ENCODE measurements at places on chromosomes 6 and 20.

DNA sequence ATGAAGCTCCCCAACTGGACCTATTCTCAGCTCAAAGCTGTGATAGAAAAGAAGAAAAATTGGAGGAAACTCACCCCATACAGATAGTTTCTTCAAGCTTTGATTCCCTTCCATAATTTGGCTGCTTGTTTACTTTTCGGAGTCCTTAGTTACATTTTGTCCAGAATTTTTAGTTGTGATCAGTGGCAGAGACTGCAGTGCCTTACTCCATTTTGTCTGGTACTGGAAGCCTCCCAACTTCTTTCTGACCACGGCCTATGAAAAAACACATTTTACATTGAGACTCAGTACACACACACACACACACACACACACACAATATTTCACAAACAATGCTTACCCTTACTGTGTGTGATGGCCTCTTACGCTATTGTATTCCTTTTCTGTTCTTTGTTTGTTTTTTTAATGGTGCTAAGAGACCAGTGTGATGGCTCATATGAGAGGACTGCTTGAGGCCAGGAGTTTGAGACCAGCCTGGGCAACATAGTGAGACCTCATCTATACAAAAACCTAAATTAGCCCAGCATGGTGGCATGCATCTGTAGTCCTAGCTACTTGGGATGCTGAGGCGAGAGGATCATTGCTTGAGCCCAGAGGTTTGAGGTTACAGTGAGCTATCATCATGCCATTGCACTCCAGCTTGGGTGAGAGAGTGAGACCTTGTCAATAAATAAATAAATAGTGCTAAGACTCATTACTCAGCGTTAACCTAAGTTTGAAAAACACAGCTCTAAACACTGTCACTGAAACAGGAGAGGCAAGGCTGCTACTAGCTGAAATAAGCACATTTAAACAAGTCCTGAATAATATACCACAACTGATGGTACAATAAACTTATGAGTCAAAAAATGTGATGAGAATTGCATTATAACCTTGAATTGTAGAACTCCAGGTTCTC is 13.8 kb upstream of the RNF8 start:
- no peak for DNase-seq

DNA sequence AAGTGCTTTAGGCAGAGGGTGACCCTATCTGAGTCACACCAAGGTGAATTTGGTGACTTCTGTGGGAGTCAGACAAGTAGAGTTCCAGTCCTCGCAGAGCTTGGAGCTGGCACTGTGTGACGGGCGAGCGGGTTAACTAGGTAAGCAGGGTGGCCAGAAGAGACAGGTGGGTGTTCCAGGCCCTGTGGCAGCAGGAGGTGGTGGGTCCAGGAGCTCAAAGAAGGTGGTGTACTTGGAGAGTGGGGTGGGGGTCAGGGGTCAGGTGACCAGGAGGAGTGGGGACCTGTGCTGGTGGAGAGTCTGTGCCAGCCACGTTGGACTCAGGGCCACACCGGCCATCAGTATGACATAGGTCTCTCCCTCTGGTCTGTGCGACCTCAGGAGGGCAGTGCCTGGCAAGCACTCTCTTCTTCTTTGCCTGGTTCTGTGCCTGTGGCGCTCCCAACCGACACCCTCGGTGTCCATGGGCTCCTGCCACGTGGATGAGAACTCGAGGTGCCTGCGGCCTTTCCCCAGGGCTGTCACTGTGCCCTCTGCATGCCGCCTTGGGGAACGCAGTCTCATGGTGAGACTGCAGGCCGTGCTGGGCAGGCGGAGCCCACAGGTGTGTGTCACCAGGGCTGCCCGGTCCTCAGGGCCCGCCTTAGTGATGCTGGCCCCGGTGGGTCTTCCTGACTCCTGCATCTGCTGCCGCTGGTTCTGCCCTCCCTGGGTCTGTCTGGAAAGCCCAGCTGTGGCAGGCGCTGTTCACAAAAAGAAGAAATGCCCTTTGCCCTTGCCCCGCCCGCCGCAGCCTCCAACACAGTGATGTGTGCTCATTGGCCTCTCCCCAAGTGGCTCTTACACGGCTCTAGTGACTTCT is 1.6 kb downstream of the MRGBP start:
- DNase-seq: no peak

DNA sequence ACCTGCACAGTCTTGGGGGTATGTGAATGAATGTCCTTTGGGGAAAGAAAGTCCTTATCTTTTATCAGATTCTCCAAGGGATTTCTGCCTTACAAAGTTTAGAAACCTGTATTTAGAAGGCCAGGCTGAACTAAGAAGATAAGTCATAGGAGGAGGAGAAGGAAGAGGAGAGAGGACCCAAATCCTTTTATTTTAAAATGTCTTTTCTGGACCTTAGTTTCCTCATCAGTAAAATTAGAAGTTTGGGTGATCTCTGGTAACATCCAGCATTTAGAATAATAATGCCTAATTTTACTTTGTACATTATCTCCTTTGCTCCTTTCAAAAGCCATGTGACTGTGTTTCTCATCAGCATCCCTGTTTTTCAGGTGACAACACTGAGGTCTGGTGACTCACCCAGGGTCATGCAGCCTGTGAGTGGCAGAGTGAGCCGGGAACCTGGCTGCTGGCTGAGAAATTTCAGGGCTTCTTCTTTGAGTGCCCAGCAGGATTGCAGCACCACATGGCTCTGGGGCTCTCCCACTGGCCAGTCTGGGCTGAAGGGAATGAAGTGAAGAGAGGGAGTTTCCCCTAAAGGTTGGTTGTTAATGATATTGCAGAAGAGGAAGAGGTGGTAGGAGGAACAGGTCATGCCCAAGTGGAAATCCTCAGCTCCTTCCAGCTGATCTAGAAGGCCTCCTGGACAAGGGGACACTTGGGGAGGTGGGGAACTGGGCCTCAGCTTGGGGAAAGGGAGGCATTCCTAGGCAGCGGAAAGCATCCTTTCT is 34.0 kb downstream of the VEGFA start:
- DNase-seq: no peak

- DNase-seq: no peak
Observed at GRCh38 chr6:23218751-23219150, 649.4 kb downstream of the HDGFL1 start.

- DNase-seq: peak; percentile 48
Observed at GRCh38 chr6:168163096-168163731, 84.2 kb upstream of the FRMD1 start.

DNA sequence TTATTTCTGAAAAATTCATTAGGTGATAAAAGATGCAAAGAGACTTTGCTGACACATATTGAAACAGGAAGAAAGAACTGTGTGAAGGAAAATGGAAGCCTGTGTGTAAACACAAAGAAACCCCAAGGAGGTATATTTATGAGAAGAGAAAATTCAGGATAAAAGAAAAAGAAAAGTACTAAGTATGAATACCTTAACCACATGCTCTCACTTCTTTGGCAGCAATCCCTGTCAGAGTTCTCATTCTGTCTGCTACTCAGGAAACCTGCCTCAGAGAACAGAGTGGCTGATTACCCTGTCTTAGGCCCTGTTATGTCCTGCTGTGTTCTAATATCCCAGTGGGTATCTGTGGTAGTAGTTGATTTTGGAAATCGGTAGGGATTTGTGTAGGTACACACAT is 457.9 kb downstream of the TBC1D32 start:
- no peak for DNase-seq

GRCh38 chr6:137494281-137494987 is at the start of gene OLIG3:
OLIG3 (minus strand) TSS chr6:137494394; CDS start chr6:137494170, 224 bp downstream.
- DNase-seq: no peak

- DNase-seq: no peak
Observed at GRCh38 chr20:54063992-54064676, 6.3 kb downstream of the BCAS1 start.

DNA sequence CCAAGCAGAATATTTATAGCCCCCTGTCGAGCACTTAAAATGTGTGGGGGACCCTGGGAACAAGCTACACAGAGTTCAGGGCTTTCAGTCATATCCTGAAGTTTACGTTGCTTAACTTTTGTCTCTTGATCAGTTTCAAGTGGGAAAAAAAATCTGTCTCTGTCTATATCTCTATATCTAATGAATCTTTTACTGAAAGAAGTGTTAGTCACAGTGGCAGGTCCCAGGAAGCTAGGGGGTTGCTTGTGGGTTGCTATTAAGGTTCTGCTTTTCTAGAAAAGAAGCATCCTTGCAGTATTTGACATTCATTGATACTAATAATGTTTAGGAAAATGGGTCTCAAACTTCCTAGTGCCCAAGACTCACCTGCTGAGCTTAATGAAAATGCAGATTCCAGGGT is 76.7 kb upstream of the CLDN20 start:
- DNase-seq: no peak

DNA sequence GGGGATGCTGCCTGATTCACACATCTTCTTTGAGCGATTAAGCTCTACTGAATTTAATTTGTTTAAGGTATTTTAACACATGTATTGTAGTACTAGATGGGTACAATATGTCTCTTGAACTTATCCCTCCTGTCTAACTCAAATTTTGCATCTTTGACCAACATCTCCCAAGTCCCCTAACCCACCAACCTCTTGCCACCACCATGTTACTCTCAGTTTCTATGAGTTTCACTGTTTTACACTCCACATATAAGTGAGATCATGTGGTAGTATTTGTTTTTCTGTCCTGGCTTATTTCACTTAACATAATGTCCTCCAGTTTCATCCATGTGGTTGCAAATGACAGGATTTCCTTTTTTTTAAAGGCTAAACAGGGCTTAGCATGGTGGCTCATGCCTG is 38.7 kb upstream of the ENPP4 start:
- DNase-seq: no peak

DNA sequence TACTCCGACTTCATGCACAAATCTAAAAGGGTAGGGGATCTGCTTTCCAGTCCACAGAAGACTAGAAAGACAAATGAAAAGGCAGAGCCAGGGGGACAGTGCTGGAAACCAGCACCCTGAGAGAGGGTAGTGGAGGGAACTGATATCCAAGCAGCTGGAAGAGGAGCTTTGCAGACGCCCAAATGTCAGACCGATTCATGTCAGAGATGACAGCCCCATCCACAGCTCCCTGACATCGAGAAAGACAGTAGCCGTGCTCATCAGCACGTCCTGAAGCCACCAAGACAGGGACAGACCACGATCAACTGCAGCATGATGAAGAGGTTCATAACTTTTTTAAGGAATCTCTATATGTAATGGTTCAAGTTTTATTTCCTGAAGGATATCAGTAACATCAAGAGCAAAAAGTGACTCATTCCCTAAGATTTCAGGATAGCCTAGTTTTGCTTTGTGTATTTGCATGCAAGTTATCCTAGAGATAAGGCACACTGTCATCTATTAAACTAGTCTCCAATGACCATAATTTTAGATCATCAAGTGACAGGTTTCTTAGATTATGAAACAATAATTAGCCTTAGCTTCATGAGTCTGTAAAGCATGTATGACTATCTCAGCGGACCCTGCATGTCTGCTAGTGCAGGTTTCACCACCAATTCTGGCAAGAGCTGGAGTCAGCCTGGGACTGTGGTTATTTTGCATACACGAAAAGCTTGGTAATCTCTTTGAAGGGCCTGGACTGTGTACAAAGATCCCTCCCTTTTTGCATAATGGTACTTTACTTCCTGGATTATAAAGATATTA is 43.0 kb downstream of the PRDM1 start:
- peak; percentile 71 for DNase-seq

DNA sequence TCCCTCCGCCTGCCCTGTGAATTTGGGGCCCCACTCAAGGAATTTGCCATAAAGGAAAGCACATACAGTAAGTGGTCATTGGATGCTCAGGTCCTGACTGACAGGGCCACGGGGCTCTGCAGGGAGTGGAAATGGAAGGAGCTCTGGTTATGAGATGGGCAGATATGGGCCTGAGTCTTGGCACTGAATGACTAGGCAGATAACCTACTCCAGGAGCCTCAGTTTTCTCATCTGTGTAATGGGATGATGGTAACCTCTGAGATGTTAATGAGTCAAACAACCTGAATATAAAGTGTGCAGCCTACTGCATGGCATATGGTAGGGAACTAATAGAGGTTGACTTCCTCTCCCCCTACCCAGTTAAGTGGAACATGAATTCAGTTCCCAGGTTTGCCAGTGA is 56.4 kb upstream of the NAA20 start:
- DNase-seq: no peak

GRCh38 chr20:26216025-26216424 is 519.4 kb upstream of the ZNF337 start:
- no peak for DNase-seq

- no peak for DNase-seq
Observed at GRCh38 chr6:110653381-110653780, 161.9 kb downstream of the CDK19 start.

DNA sequence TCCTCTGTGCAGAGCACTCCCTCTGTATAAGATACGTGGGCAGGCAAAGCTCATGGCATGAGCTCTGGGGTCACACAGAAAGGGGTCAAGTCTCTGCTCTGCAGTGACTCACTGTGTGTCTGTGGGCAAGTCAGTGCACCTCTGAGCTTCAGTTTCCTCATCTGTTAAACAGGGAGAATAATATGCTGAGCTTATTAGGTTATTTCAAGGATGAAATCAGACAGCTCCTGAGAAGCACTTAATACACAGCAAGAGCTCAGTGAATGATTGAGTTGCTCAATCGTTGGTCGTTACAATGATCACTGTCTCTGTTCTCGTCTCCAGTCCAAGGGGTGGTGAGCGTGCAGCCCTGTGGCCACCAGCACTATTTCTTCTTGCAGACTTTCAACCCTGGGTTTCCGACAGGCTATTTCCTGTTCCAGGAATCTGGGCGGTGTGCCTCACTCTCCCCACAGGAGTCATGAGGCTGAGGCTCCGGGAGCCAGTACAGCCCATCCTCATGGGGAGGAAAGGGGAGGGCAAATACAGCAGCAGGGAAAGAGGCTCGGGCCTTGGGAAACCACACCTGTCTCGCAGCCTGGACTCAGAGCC is 28.9 kb downstream of the KIAA1755 start:
- no peak for DNase-seq

DNA sequence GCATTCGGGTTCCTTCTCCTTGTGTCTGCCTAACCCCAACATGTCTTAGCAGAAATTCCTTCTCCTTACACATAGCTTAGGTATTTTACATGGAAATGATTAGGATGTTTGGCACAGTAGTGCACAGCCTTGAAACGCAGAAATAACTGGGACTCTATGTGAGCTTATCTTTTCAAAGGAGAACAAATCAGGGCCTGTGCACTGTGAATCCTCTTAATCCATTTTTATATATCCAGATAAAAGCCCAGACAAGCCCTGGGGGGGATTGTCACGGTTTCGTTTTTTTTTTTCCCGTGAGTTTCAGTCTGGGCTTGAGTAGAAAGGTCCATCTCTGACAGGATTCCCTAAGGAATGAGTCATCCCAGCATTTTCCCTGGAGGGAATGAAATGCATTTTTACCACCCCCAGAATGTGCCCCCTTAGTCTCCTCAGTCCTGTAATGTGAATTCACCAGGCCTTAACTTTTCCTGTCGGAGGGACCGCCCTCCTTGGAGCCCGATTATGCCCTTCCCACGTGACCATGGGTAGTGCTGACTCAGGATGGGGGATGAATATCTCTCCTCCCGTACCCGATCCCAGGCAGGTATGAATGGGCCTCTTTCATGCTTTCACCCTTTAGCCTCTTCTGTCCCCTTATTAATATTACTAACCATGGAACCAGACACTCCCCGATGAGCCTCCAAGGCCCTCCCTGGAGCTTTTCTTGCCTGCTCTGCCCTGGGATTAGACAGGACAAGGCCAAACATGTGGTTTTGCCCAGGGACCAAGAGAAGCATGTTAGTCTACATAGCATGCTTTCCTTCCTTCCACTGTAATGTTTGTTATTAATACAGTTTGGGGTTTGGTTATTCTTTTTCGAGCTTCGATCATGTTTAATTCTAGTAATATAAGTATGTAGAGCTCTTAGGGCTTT is 23.9 kb upstream of the NAA20 start:
- peak; percentile 47 for DNase-seq
